Caudate nucleus (tissue), 63 donors: ENCODE measurements at places on chromosomes 6 and 20.

DNA sequence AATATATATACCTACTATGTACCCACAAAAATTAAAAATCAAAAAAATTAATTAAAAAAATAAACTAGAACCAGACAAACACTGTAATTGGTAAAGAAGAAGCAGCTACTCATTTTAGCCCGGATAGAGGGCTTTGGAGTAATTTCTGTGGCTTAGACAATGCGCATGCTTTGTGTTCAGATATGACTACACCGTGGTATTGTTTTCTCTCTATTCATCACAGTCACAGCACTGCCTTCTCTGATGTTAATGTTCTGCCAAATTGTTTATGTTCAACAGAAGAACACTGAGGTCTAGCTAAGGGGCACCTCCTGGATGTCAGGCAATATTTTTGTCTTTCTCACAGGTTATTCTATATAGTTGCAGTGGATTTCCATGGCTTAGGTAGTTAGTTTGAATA is 77.5 kb upstream of the GJE1 start:
- DNase-seq: no peak

DNA sequence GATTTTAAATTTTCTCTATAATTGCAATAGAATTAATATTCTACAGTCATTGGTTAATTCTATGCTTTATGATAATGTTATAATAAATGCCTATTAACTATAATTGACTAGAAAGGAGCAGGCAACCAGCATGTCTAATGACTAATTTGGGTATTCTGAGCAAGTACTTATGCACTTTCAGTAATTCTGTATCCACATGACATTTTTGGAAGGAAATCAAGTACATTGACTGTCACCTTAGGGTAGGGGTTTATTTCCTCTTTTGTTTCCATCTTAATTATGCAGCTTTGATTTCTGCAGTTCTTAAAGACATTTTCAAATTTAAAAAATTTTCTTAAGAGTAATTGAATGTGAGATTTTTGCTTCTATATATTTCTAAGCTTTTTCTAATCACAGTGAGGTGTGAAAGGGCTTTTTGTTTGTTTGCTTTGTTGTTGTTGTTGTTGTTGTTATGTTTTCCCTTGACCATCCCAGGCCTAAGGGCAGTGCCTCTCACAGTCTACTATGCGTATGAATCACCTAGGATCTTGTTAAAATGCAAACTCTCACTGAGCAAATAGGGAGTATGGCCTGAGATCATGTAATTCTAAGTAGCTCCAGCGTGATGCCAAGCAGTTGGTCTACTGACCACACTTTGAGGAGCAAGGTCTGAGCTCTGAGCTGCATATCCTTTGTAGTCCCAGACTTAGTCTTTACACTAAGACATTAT is 467.1 kb upstream of the RNF217 start:
- no peak for DNase-seq

DNA sequence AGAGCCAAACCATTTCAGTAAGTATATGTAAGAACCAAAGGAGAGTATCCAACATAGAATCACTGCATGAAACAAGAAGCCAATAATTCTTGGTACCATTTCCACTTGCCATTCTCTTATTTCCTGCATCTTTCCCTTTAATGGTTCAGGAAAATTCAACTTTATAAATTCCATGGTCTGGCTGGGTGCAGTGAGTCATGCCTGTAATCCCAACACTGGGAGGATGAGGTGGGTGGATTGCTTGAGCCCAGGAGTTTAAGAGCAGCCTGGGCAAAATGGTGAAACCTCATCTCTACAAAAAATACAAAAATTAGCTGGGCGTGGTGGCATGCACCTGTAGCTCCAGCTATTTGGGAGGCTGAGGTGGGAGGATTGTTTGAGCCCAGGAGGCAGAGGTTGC is 21.2 kb downstream of the NHLRC1 start:
- no peak for DNase-seq

- DNase-seq: no peak
These were observed 201.0 kb upstream of the CEP162 start for GRCh38 chr6:84428300-84428907.

DNA sequence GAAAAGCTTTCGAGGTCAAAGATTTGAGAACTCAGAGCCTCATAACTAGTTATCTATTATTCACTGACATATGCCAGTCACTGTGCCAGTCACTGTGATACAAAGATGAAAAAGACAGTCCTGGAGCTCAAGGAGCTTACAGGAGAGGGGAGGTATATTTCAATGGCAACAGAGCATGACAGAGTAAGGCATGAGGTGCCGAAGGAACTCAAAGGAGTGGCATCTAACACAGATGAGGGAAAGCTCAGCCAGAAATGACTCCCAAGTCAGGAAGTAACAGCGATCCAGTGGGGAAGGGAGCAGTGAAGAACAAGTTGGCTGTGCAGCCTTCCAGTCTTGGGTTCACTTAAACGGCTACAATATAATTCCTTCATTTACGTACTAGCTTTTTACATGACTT is 46.6 kb downstream of the DTNBP1 start:
- no peak for DNase-seq

DNA sequence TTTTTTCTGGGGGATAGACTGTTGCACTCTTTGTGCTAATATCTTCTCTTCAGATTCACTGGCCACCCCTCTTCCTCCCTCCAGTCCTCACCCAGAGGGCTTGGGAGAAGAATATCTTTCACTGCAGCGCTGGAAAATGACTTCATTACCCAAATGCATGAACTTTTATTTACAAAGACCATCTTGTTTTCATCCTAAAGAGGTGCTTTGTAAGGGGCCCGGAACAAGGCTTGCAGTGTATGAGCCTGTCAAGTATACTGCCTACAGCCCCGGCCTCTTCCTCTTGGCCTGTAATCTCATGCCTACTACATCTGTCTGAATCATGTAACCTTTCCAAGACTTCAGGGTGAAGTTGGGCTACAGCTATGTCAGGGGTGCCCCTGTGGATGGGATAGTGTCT is 554 bp upstream of the LAMA4 start:
- DNase-seq: no peak

- no peak for DNase-seq
These were observed 407.0 kb upstream of the SASH1 start for GRCh38 chr6:147935656-147936055.

DNA sequence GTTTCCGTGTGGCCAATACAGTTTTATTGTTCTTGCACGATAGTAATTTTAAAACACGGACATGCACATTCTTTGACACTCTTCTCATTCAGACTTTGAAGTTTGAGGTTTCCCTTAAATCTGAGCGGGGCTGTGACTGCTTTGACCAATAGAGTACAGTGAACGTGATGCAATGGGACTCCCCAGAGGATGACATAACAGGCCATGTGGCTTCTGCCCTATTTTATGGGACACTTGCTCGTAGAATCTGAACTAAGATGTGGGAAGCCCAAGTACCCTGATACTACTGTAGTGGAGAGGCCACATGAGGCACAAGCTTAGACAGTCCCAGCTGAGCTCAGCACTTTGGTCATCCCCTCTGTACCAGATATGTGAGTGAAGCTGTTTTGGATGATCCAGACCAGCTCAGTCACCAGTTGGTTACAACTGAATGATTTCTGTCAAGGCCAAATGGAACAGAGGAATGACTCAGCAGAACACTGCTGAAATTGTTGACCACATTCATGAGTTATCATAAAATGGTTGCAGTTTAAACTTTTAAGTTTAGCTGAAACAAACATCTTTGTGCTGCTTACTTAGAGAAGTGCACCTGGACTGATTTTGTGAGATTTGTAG is 279.4 kb downstream of the RFPL4B start:
- DNase-seq: no peak

- no peak for DNase-seq
These were observed 268.6 kb downstream of the ERMARD start for GRCh38 chr6:170019818-170020583.

DNA sequence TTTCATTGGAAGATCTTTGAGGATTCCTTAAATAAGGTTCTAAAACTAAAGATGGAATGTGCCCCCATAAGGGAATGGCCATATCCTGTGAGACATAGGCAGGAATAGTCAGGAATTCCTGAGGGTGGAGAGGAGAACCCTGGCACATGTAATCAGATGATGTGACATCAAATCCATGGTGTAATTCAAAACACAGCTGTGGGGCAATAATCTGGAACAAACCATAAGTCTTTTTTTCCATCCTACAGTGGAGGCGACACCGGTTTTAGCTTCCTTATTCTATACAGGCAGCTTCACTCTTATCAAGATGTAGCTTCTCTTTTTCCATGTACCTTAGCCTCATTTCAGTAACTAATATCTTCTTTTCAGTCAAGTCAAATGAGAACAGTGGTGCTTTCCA is 133.6 kb upstream of the CITED2 start:
- DNase-seq: no peak

DNA sequence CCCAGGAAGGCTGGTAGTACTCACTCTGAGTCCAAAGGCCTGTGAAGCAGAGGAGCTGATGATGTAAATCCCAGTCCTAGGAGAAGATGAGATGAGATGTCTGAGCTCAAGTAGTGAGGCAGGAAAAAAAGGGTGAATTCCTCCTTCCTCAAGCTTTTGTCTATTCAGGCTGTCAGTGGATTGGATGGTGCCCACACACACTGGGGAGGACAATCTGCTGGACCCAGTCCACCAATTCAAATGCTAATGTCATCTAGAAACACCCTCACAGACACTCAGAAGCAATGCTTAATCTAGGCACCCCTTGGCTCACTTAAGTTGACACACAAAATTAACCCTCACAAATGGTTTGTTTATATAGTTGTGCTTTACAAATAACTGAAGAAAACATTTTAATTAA is 94.6 kb downstream of the CD109 start:
- DNase-seq: no peak

DNA sequence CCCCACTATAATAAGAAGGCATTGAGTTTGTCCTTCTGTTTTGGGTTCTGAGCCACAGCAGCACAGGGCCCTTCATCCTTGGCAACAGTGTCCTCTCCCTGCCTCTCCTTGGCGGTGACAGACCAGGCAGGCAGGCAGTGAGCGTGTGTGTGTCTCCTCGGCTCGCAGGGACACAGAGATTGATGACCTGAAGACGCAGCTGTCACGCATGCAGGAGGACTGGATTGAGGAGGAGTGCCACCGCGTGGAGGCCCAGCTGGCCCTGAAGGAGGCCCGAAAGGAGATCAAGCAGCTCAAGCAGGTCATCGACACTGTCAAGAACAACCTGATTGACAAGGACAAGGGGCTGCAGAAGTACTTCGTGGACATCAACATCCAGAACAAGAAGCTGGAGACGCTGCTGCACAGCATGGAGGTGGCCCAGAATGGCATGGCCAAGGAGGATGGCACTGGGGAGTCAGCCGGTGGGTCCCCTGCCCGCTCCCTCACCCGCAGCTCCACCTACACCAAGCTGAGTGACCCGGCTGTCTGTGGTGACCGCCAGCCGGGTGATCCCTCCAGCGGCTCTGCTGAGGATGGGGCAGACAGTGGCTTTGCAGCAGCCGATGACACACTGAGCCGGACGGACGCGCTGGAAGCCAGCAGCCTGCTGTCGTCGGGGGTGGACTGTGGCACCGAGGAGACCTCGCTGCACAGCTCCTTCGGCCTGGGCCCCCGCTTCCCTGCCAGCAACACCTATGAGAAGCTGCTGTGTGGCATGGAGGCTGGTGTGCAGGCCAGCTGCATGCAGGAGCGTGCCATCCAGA is 24.0 kb downstream of the SDCBP2 start:
- no peak for DNase-seq

DNA sequence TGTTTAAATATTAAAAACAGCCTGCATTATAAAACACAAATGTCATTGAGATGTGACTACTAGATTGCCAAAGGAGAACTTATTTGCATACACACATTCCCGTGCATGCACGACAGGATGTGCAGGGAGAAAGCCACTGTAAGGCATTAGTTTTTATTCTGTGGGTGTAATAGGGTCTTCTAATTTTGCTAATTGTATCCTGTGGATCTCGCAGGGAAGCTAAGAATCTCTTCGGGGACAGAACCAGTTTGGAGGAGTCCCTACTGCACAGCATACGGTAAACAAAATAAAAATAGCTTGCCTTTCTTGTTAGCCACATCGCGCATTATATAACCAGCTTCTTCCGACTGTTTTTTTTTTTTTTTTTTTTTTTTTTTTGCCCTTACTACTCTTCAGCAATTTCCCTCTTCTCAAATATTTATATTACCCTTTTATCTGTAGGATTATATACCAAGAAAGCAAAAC is 2.0 kb downstream of the ATXN1 start:
- DNase-seq: peak; percentile 44

- no peak for DNase-seq
These were observed 114.5 kb upstream of the SLC22A16 start for GRCh38 chr6:110590821-110591351.

DNA sequence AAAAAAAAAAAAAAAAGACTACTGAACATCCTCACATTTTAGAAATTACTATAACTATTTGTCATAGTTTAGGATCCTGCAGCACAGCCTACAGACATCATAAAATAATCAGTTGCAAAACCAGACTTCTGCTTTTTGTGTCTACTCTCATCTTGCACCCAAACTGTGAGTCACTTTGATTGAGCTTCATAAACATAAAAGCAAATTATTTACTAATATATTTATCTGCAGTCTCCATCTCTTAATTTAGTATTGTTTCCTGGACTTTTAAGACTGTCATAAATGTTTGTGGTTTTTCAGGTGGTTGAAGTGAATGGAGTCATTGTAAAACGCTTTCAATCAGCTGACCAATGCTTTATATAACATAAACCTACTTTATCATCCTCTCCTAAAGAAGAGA is 14.8 kb upstream of the CALHM6 start:
- no peak for DNase-seq

DNA sequence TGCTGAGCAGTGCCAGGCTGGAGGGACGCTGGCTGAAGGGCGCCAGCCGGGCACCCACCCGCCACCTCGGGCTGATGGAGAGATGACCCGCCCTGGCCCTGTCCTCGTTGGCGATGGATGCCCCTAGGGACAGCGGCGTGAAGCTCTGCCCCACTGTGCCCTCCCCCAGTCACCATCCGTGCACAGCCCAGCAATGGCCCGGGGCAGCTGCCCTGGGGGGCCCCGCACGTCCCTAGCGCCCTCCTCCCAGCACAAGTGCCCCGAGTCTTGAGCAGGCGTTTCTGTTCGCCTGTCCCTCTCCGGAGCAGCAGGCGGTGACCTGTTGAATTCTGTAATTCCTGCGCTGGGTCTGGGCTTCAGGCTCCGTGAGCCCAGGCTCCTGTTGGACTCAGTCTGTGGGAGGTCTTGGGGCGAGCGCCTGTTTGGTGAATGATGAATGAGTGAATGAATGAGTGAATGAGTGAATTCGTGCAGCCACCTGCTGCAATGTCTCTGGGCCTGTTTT is 36.8 kb upstream of the CHRNA4 start:
- no peak for DNase-seq

GRCh38 chr6:106085692-106085983 is 498 bp upstream of the PRDM1 start:
- DNase-seq: no peak
